Brain (organoid and tissue), 16 donors: ENCODE measurements at places on chromosomes 3 and 15. TPM values are rescaled to one million over a fixed set of nuclear protein-coding genes. Genes with fewer than 3 reads are reported as not detected.

The C3orf70 gene
- 3.5 TPM for polyA plus RNA-seq

The C3orf20 gene
- not detected for polyA plus RNA-seq

The HEG1 gene
- 13.9 TPM for polyA plus RNA-seq

The FES gene
- 4.1 TPM for polyA plus RNA-seq

The HYAL1 gene
- 1.6 TPM for polyA plus RNA-seq

The PP2D1 gene
- polyA plus RNA-seq, result not detected

The RASL12 gene
- polyA plus RNA-seq, result 9.1 TPM

The NRROS gene
- 1.4 TPM for polyA plus RNA-seq

The SERPINI2 gene
- polyA plus RNA-seq, result not detected

The TRPM1 gene
- not detected for polyA plus RNA-seq

The CEP19 gene
- polyA plus RNA-seq, result 4.9 TPM

The TAGLN3 gene
- 1,344 TPM for polyA plus RNA-seq

The RBPMS2 gene
- 4.5 TPM for polyA plus RNA-seq

The AADACL2 gene
- not detected for polyA plus RNA-seq

The PAQR5 gene
- polyA plus RNA-seq, result 1.1 TPM

The CFAP100 gene
- polyA plus RNA-seq, result not detected

The CLDN16 gene
- polyA plus RNA-seq, result not detected

The PATL2 gene
- 0.31 TPM for polyA plus RNA-seq
